ENCODE measurements at places on chromosomes 13 and 19.

DNA sequence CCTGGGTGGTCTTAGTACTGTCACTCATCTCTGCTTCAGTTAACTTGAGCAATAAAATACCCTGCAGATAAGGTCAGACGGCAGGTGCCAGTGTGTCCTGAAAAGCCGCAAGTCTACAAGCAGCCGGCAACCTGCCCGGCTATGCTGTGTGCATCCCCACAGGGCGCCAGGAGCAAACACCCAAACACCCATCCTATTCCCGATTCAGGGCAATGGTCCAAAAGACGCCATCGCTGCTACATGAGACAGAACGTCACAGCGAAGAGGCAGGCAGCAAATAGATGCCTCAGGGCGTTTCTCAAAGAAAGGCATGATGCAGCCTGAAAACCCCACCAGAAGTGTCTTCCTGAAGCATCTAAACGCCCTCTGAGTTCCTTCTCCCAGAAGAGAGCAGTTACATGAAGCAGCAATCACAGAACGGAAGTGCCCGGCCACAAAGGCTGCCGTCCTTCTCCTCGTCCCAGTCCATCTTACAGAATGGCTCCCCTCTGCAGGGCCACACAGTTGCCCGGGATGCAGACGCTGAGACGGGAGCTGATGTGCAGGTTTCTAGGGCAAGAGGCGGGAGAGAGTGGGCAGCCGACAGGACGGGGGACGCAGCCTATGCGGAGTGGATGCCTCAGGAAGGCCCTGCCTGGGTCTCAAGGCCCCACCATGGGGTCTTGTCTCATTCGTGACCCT, 35.1 kb downstream of the RASA3 start:
- DNase-seq, result no peak

DNA sequence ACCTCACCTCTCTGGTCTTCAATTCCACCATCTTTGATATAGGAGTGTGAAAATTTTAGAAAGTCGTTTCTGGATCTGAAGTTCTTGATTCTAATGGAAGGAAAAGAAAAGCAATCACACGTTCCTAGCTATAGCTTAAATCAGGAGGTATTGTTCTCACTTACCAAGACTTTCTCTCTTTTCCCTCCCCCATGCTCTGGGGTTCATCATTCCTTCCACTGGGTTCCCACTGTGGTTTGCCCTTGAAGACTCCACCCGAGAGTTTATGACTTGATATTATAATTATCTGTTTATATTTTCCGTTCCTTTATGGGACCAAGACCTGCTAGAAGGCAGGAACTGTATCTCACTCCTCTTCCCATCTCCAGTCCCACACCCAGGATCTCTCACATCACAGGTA, 76.6 kb downstream of the AKAP11 start:
- no peak for DNase-seq

DNA sequence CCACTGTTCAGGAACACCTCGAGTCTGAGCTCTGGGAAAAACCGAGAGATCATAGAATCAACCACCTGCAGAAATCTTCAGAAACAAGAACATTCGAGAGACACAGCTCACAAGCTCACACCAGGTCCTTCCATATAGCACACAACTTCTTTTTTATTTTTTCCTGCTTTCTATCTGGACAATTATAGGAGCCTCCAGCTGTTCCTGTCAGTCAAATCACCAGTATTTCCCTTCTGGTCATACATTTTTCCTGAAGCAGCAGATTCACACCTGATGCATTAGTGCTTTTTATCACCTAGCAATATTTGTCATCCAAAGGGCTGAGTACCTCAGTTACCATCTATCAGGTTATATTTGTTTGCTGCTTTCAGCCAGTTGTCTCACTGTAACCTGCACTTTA, 323.5 kb downstream of the FOXO1 start:
- no peak for DNase-seq

DNA sequence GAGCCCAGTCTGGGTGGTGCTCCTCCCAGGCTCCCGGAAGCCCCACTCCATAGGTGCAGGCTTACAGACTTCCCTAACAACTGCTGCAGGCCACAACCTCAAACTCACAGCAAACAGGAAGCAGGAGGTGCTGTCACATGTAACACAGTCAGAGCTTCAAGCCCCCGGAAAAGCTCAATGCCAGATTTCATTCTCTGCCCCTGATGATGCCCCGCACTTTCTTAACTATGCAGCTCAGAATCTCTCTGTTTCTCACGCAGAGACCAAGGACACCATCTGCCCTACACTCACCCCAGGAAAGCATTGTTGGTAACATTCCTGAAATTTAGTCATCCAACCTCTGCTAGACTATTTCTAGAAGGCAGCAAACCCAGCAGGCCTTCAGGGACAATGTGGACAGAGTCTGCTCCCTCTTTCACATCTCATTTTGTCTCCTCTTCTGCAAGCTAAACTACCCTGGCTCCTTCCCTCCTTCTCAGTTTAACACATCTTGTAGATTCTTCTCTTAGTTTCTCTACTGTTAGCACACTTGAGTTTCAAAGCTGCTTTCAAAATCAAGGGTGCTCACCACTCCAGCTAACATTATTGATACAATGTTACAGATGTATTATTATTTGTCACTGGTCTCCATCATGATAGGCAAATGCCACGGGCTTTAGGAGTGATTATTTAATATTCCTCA, 162.5 kb downstream of the KCTD12 start:
- DNase-seq, result peak; percentile 61

DNA sequence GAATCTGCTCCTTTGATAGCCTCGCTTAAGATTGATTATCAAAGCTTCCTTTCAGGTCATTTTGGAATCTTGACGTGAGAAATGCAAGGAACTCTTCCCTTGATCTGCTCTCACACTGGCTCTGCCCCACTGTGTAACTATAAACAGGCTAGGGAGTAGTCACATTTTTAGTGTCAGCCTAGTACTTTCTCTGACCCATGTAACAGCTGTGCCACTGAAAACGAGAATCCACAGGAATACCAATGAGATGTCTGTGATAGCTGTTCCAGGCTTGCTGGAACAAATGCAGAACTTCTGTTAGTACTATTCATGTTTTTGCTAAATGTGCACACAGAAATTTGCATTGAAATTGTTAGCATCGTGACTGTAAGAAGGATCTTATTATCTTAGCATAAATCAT, 221.3 kb downstream of the MYO16 start:
- no peak for DNase-seq

GRCh38 chr19:7247155-7247554, 47.1 kb downstream of the INSR start:
- DNase-seq, result peak; percentile 72

GRCh38 chr13:95485045-95485517, 67.4 kb upstream of the CLDN10 start:
- DNase-seq, result peak; percentile 79

GRCh38 chr13:74758188-74758587, 624.0 kb upstream of the KLF12 start:
- no peak for DNase-seq

GRCh38 chr19:4113398-4114088, 10.4 kb downstream of the MAP2K2 start:
- DNase-seq, result no peak

GRCh38 chr13:40271271-40271885, 395.1 kb downstream of the FOXO1 start:
- DNase-seq, result no peak

DNA sequence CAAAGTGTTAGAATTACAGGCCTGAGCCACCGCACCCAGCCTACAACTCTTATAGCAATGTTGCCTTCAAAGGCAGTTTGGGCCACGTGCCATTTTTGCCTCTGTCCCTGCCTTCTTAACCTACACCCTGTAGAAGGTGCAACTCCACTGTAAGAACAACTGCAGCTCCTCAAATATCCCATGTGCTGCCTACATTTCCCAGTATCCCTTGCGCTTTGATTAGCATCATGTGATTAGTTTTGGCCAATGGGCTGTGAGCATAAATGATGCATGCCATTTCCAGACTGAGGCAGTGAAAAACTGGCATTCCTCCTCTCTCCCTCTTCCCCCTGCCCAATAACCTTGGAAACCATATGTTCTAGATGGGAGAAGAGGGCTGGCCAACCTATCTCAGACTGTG, 75.2 kb upstream of the MRI1 start:
- no peak for DNase-seq

All from suppressor macrophage (primary cell).